ENCODE measurements at places on chromosomes 3 and 15. TPM values are rescaled to one million over a fixed set of nuclear protein-coding genes. Genes with fewer than 3 reads are reported as not detected.

The GOLGA8M gene
- total RNA-seq, result 0.74 TPM

The CACNA1D gene
- total RNA-seq, result not detected

The SLC24A5 gene
- not detected for total RNA-seq

The CPN2 gene
- not detected for total RNA-seq

The GP5 gene
- not detected for total RNA-seq

The ADAMTS17 gene
- not detected for total RNA-seq

The HAPLN3 gene
- total RNA-seq, result 20.0 TPM

The AADACL2 gene
- total RNA-seq, result not detected

The CCR9 gene
- total RNA-seq, result not detected

The AHSG gene
- total RNA-seq, result not detected

The DCUN1D1 gene
- 8.2 TPM for total RNA-seq

The IL12A gene
- 3.9 TPM for total RNA-seq

The GPR27 gene
- 12.1 TPM for total RNA-seq

The THSD4 gene
- 9.8 TPM for total RNA-seq

The EIF4E3 gene
- total RNA-seq, result 9.0 TPM

The C2CD4B gene
- not detected for total RNA-seq

The CELF6 gene
- total RNA-seq, result not detected

The ANKRD34C gene
- not detected for total RNA-seq
